ENCODE measurements at places on chromosomes 5 and 9. TPM values are rescaled to one million over a fixed set of nuclear protein-coding genes. Genes with fewer than 3 reads are reported as not detected.

The STK32A gene
- total RNA-seq, result 13.0 TPM

The PPP1R26 gene
- total RNA-seq, result 27.3 TPM

The CATSPER3 gene
- not detected for total RNA-seq

The ANGPTL2 gene
- 12.6 TPM for total RNA-seq
